ENCODE measurements at places on chromosomes 12 and 14.

DNA sequence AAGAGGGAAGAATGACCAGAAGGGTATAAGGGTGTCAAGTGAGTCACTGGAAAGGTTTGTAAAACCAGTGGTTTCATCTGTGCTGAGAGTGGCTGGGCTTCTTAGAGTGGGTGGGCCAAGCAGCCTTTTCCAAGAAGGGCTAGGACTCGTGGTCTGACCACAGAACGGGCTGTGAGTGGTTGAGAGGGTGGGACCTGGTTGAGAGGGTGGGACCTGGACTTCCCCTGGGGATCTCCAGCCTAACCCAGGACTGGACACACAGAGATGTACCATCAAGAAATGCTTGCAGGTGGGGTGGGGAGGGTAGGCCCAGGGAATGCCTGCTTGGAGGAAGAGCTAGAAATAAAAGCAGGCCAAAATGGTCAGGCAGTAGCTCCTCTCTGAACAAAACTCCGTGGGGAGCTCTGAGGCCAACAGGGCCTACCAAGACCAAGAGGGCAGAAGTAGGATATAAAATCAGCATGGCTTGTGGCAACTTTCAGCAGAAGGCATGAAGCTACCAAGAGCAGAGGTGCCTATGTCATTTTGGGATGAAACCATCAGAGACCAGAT is 140.5 kb downstream of the FOXN3 start:
- peak; percentile 77 for DNase-seq

DNA sequence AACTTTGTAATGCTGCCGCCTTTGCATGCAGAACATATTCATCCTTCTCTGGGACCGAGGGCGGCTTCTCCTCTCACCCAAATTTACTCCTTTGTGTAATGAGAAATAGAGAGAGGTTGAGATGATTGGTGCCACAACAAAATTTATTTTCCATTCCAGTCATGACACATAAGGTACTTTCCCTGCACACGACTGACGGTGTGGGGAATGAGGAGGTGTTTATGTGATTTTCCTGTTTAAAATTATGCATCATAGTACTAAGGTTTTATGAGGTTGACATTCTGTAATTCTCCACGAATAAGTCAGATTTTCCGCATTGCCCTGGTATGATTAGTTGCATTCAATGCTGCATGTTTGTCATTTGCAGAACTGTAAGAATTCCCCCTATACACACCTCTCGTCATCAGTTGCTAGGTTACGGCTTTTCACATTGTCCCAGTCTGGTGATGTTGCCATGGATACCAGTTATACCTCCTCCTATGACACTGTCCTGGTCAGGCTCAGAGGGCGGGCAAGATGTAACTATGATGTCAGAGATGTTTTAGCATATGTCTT is 23.1 kb downstream of the BICDL1 start:
- DNase-seq: no peak

DNA sequence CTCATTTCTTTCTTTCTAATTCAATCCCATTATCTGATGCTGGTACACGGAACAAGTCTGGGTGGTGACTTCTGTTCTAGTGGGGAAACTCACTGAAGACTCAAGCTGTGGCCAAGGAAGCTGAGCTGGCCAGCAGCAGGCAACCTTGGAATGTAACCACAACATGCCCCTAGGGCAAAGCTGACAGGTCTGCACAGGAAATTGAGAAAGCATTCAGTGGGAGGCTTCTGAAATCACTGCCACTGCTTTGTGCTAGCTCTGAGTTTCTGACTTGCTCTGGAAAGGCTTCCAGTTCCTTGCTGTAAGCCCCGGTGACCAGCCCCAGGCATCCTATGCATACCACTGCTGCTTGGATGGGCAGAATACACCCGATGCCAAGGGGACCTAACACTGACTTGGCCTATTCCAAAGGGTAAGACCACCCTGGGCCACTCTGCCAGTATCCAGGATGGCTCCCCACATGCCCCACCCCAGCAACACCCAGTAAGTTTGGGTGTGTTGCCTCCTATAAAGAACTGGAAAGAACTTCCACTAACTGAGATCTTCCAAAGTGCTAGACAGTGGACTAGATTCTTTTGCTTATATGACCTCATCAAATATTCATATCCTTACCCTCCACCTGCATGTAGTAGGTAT is 84.5 kb upstream of the CDKN3 start:
- no peak for DNase-seq

DNA sequence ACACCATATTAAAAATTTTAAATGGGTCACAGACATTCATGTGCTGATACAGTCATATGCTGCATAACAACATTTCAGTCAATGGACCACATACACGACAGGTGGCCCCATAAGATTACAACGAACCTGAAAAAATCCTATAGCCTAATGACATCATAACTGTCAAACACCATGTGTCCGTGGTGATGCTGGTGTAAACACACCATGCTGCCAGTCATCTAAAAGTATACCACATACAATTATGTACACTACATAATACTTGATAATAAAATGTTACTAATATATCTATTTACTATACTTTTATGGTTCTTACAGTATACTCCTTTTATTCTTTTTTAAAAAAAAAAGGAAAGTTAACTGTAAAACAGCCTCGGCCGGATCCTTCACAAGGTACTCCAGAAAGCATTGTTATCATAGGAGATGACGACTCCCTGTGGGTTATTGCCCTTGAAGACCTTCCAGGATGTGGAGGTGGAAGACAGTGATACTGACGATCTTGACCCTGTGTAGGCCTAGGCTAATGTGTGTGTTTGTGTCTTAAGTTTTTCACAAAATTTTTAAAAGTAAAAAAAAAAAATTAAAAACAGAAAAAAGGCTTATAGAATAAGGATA is 5.0 kb upstream of the TDG start:
- peak; percentile 38 for DNase-seq

DNA sequence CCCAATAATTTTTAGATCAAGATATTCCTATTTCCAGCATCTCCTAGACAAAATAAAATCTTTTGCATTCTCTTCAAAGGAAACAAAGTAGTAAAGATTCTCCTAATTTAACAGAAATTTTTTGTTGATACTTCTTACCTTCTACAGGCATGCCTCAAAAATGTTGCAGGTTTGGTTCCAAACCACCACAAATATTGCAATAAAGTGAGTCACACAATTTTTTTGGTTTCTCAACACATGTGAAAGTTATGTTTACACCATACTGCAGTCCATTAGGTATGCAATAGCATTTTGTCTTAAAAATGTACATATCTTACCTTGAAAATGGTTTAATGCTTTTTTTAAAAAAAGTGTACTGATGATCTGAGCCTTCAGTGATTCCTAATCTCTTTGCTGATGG is 65.6 kb upstream of the USP15 start:
- no peak for DNase-seq

GRCh38 chr14:95189367-95190132 is 32.2 kb upstream of the DICER1 start:
- DNase-seq: no peak

GRCh38 chr12:90829044-90829443 is 125.9 kb downstream of the CCER1 start:
- DNase-seq: no peak

DNA sequence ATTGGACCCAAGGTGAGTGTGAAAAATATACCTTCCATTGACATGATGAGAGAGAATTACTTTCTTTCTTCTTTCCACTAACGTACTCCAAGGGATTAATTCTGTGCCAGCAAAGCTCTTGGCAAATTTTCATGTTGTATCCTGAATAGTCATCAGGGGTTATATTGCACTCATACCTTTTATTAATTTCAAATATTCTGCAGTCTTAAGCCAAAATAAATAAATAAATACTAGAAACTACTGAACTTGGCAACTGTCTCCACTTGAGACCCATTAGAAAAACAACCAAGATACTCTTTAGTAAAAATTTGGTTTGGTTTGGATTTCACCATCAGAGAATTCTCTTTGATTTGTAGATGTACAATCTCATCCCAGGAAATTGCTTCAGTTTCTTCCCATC is 22.1 kb upstream of the CLEC14A start:
- DNase-seq: no peak

- DNase-seq: no peak
These were observed 115.1 kb upstream of the MDGA2 start for GRCh38 chr14:47790477-47790876.

DNA sequence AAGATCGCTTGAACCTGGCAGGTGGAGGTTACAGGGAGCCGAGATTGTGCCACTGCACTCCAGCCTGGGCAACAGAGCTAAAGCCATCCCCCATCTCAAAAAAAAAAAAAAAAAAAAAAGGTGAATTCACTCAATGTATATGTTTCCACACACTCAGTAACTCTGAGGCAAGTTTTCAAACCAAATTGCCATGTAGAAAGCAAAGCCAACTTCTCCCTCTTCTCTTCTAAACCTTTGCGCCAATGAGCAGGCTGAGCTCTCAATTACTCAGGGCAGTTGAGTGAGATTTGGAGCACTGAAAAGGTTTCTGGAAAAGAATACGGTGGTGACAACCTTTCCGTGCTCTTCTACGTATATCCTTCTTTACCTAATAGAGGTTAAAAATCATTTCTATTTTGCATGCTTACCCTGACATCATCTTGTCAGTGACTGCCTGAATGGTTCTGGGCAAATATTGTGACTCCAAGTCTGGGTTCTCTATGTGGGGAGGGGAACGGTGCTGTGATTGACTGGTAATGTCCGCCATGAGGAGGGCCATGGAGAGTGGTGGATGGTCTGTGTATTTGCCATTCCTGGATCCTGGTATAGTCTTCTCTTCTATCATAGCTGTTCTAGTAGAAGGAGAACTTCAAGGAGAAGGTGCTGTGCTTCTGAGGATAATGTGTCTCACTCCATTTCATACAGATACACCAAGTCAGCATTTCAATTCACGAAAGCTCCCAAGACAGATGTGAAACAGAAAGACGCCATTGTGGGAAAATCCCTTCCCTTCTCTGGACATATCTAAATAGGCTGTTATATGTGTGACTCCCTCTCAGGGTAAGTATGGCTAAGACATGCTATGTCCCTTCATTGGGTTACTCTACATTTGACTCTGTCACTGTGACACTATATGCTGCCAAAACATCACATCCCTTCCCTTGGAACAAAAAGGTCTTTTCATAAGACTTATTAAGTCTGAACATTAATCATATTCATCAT is 46.2 kb upstream of the MED13L start:
- DNase-seq: peak; percentile 26

DNA sequence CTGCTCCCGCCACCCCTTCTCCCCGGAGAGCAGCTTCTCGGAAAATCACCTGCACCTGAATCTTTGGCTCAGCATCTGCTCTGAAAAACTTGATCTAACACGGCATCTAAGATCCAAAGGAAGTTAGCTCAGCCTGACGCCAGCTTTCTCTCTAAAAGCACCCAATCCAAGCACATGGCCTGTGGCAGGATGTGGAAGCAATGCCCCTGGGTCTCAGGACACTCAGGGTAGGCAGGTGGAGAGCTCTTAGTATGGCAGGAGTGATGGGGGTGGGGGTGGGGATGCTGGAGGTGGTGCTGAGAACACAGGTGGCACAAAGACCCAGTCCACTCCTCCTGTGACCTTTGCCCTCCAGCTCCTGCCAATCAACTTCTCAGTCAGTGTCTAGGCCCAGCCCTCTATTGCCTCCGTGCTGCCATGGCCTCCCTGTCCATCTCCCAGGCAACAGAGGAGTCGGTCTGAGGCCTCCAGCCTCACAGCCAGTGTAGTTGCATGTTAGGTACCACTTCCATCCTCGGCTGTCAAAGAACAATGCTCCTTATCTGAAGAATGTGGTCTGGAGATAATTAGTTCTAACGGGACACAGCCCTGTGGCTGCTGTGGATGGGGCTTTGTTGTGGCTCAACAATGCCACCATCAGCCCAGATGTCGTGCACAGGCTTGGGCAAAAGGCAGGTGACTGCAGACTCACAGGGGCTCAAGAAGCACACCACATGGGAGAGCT is 180.0 kb upstream of the C14orf180 start:
- DNase-seq: peak; percentile 69

GRCh38 chr12:75690296-75690955 is 179.0 kb upstream of the KRR1 start:
- DNase-seq: no peak

DNA sequence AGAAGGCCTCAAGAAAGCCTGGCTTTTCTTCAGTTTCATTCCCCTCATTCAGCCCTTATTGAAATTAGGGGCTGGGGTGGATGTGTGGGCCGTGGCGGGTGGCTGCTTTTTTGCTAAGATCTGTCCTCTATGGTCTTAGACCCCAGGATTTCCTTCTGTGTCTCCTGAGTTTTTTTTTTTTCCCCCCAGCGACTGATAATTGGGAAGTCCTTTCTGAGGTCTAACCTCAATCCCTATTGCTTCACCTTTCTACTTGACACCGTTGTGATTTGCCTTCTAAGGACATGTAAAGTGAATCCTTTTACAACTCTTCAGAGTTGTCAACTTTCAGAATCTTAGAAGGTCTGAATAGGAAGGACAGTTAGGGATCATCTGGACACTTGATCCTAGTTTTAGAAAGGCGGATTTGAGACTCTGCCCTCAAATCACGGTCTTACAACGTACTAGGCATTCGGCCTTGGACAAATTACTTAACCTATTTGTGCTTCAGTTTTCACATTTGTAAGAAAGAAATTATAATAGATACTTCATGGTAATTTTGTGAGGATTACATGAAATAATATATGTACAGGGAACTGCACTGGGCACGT is 4.4 kb downstream of the GPR84 start:
- DNase-seq: no peak

GRCh38 chr14:28676479-28676878 is 90.1 kb upstream of the FOXG1 start:
- no peak for DNase-seq

DNA sequence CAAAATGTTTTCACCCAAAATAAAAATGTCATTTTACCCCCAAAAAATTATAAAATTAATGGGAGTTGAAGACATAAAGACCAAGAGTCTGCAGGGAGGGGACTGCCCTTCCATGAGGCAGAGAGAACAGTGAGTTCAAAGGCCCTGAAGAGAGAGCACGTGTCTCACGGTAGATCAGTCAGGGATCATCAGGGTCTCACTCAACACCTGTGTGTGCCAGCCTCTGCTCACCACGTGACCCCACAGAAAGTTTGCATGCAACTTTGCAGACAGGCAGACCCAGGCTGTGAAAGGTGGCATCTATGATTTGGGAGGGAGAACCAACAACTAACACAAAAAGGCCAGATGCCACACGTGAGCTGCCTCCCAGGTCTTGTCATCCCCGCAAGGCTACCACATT is 33.1 kb downstream of the CLMN start:
- DNase-seq: no peak

DNA sequence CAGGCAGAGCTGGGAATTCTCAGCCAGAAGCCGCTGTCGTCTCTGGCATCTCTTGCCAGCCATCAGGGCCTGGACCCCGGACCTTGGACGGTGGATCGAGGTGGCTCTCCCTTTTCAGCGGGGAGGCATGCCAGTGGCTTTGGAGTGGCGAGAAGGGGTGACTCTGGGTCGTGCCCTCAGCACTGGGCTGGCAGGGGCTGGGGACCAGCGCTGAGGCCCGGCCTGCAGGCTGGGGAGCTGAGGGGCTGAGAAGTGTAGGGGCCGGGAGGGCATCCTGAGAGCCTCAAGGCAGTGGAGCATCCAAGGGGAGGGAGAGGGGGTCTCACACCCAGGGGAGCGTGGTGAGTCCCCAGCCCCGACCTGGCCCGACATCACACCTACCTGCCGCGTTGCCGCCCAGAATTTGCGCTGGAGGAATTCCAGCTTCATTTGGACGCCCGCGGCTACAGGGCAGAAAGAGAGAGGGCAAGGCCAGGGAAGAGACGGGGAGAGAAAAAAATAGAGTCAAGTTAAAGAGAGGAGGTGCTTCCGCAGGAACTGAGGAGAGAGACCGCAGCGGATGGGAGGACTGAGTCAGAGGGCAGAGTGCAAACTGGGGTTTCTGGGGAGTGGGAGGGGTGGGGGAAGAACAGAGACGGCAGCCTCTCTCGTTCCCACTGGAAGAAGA is 9.0 kb upstream of the LRTM2 start:
- no peak for DNase-seq
